ENCODE measurements at places on chromosomes 6 and 20.

GRCh38 chr20:13290724-13291123 lies 69.7 kb downstream of the ISM1 start:
- DNase-seq: no peak

- no peak for DNase-seq
Measured at GRCh38 chr6:142416179-142416578, 114.4 kb downstream of the ADGRG6 start.

- DNase-seq: no peak
Measured at GRCh38 chr6:73798592-73798991, 102.6 kb downstream of the CD109 start.

- no peak for DNase-seq
Measured at GRCh38 chr20:49646528-49646927, 67.2 kb downstream of the B4GALT5 start.

GRCh38 chr6:43936476-43936875 lies 166.5 kb downstream of the VEGFA start:
- no peak for DNase-seq

DNA sequence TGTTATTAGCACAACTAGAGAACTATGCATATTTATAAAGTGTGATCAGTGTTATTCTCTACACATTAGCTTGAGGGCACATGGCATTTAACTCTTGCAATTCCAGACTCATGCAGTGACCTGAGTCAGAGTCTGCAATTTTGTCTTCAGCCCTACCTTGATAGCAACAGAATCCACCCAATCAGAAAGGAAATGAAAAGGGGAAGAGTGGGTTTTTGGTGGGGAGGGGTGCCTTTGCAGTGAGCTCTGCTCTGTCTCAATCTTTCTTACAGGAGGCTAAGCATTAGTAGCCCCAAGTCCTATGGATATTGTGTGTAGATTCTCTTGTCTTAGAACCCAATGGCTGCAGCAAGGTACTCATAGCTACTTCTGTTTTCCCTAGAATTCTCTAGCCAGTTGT lies 489.2 kb downstream of the DHX35 start:
- DNase-seq: no peak

DNA sequence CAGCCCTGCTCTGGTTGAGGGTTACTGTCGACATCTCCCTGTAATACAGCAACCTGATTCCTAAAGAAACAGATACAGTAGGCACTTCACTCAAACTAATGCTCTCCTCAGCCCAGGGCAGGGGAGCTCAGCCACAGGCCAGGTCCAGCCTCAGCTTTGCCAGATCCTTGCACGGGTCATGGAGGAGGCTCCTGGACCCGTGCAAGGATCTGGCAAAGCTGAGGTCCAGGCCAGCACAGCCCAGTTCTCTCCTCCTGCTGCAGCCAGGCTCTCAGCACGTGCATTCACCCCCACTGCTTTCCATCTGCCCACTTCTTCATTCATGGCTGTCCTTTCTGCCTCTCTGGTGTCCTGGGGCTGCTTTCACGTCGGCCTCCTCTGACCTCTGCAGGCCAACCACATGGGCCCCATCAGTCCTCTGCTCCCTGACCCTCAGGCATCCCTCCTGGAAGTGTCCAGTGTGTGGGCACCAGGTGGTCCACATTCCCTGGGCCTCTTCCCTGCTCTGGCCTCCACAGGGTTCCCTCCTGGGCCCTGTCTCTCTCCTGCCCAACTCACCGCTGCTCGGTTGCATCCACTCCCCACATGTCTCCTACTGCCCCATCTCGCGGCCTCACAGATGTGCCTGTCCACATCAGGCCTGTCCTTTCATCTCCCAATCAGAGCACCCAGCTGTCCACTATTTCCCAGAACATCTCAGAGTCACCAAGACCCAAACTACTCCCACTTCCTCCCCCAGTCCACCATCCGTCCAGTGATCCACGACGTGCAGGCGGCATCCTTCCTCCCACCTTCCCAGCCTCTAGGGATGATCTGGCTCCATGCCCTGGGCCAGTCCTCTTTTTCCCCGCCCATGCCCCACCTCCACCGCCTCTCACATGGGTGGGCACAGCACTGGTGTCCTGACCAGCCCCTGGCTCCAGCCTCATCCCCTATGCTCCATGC lies 11.8 kb upstream of the CD93 start:
- DNase-seq: no peak

GRCh38 chr6:90062051-90062450 lies 167.8 kb downstream of the GJA10 start:
- DNase-seq: no peak

- no peak for DNase-seq
Measured at GRCh38 chr6:165655191-165655590, 7.8 kb downstream of the PDE10A start.

GRCh38 chr6:113451049-113451448 lies 406.1 kb upstream of the MARCKS start:
- no peak for DNase-seq

- DNase-seq: no peak
Measured at GRCh38 chr6:144264270-144265060, 20.7 kb upstream of the UTRN start.

GRCh38 chr20:60167812-60168211 lies 209.6 kb downstream of the CDH26 start:
- no peak for DNase-seq

DNA sequence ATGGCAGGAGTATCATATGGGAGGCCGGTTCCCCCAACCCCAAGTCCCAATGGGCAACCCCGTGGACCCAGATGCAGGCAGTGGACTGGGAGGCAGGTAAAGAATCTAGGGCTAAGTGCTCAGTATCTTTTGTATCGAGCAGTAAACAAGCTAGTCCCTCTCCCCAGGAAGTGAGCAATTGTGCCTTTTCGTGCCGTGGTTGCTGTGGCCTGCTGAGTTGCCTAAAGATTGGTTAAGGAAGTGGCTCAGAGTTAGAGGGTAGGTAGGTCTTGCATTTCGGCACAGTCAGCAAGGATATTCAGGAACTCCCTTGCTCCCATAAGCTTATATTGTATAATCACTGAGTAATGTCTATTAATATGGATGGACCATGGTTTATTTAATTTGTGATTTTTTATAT lies 1.3 kb upstream of the DNAH8 start:
- no peak for DNase-seq

DNA sequence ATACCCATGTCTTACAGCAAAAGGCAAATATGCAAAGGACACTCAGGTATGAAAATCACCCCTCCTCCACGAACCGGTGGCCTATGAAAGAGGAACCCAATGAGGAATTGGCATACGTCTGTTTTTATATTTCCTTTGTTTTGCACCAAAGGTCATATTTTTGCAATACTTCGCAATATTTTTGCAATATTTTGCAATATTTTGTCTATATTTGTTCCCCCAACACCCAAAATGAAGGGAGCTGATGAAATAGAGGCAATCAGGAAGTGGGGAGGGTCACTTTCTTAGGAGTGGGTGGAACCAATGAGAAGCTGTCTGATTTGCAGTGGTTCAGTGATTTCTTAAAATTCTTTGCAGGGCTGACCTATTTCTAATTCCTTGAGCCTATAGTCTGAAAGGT lies 296.8 kb upstream of the TSHZ2 start:
- DNase-seq: no peak

GRCh38 chr20:58903614-58904013 lies 51.1 kb downstream of the GNAS start:
- DNase-seq: no peak

DNA sequence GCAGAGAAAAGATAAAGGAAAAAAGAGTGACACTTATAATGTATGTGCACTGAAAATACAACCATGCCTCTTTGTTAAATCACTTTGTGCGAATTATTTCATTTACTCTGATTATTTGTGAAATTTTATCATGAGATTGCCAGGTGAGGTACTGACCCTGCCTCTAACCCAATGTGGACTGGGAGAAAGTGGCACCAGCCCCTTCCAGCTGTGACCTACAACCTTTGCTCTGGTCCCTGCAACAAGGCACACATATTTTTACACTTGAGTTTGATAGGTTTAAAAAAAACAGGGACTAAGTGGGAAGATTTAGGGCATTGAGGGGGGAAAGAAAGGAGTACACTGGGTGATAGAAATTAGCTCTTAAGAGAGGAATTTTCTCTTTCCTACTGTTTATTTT lies 80.3 kb upstream of the ISM1 start:
- DNase-seq: no peak

DNA sequence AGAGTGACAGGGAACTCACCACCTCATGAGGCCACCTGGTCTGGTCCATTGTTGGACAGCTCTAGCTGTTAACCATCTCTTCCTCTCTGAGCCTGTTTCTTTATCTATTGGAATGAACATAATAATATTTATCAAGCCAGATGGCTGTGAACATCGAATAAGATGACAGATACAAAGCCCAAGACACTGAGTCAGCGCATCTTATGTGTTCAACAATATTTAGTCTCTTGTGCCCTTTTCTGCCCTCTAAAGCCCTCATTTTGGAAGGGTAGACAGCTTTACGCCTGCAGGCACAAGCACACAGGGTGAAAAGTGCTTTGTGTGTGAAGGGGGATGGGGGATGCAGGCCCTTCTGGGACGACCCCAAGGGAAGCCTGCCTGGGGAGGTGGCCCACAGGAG lies 164.0 kb downstream of the GRM4 start:
- DNase-seq: no peak

- no peak for DNase-seq
Measured at GRCh38 chr6:104750449-104750848, 109.3 kb downstream of the HACE1 start.

- DNase-seq: no peak
Measured at GRCh38 chr6:125228981-125229479, 72.7 kb downstream of the HDDC2 start.

DNA sequence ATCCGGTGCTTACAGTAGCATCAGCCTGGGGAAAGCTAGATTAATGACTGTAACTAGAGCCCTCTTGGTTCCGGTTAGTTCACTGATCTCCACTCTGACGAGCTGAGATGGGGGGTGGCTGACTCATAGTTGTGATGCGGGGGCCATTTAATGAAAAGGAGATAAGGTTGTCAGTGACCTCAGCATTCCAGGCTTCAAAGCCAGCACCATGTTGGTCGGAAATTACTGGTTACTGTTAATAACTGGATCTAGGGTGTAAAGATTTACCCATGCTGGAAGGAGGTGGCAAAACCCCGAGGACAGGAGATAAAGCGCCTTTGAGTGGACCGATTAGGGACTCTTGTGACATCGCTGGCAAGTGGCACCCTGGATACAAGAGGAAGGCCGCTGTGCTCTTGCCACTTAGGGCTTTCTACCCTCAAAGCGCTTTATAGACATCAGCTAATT lies 21.1 kb downstream of the FOXC1 start:
- no peak for DNase-seq

DNA sequence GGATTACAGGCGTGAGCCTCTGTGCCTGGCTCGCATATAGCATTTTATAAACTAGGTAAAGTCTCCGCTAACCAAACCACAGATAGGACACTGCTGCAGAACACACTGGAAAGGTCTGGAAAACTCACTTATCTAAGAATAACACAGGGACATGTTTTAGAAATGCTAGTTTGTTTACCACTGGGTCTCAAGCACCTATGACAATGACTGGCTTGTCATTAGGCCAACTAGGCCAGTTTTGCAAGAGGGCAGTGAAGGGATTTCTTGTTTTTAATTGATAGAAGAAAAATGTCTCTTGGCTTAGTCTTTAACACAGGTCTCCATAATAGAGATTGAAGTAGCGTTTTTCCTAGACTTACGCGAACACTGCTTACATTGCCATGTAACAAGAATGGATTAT lies 201.4 kb downstream of the TMEM242 start:
- DNase-seq: no peak

DNA sequence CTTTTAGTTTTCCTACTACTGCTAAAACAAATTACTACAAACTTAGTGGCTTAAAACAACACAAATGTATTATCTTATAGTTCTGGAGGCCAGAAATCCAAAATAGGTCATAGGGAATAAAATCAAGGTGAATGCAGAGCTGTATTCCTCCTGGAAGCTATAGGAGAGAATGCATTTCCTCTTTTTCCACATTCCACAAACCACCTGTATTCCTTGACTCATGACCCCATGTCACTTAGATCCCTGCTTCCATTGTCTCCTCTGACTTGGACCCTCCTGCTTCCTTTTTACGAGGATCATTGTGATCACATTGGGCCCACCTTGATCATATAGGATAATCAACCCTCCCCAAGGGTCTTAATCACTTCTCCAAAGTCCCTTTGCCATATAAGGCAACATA lies 200.8 kb downstream of the KCNQ5 start:
- no peak for DNase-seq
